ENCODE measurements at places on chromosomes 2 and 18.

GRCh38 chr2:314561-315336 is 26.9 kb upstream of the ALKAL2 start:
- no peak for DNase-seq

DNA sequence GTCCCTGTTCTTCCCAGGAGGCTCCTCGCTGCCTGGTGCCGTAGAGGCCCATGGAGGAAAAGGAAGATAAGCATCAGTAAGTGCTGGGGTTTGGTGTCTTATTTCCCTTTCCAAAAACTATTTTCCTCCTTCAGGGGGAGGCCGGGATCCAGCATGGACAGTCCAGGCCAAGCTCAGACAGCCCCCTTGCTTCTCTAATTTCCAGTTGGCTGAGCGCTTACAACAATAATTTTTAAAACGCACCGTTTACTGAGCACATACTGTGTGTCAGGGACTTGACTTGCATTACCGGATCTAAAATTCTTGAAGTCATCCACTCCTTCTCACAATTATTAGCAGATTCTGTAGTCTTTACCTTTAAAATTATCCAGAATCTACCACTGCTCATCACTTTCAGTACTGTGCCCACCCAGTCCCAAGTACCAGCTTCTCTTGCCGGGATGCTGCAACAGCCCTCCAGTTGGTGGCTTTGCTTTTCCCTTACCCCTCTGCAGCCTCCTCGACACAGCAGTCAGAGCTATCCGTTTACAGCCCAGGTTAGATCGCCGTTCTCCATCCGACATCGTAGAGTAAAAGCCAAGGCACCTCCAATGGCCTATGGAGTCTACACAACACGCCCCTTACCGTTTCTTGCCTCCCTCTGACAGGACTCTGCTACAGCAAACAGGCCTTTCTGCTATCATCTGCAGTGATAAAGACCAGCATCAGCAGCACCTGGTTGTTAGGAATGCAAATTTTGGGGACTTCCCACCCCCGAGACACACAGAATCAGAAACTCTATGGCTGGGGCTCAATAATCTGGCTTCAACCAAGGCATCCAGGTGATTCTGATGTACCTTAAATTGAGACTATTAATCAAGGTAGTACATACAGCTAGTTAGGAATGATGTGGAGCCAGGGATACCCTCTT is 75.2 kb upstream of the TSPYL6 start:
- no peak for DNase-seq

GRCh38 chr2:173355866-173356508 is 1.3 kb downstream of the CDCA7 start:
- no peak for DNase-seq

DNA sequence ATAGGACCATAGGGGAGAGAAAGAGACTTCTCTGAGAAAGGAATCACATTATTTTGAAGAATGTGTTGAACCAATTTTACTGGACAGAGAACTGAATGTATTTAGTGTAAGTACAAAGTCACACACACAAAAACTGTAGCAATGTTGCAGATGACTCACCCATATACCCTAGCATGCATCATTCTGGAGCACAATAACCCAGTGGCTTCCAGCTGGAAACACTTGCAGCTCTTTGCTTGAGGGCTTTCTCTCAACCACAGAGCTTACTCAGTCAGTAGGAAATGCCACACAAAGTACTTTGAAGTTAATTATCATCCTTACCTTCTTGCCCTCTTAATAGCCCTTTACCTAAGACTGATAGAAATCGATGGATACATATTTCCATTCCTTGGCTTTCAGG is 760.0 kb upstream of the FSHR start:
- DNase-seq, result no peak

- no peak for DNase-seq
Measured at GRCh38 chr2:42450136-42450535, 43.6 kb downstream of the KCNG3 start.

Data from CD4-positive, alpha-beta T cell treated with Interleukin-21 for 1 hour (primary cell).